Articular chondrocyte of knee joint (primary cell): ENCODE measurements at places on chromosomes 6 and 20. TPM values are rescaled to one million over a fixed set of nuclear protein-coding genes. Genes with fewer than 3 reads are reported as not detected.

The COL9A3 gene
- 0.86 and 1.0 TPM in 2 replicates for total RNA-seq

The LRRN4 gene
- under 0.01 and 0.11 TPM in 2 replicates for total RNA-seq

The LST1 gene
- total RNA-seq, result not detected in 2 replicates

The MYCT1 gene
- total RNA-seq, result 0.13 and 0.32 TPM in 2 replicates

The CALHM4 gene
- total RNA-seq, result not detected in 2 replicates

The BTN1A1 gene
- not detected in 2 replicates for total RNA-seq

The TTBK1 gene
- total RNA-seq, result under 0.01 TPM in 2 replicates

The BANF2 gene
- not detected in 2 replicates for total RNA-seq

The PRRT1 gene
- 0.39 and 0.54 TPM in 2 replicates for total RNA-seq

The MTRF1L gene
- 23.9 and 24.3 TPM in 2 replicates for total RNA-seq

The APCDD1L gene
- 4.5 and 6.4 TPM in 2 replicates for total RNA-seq

The HAO1 gene
- total RNA-seq, result not detected in 2 replicates

The TRIM31 gene
- not detected in 2 replicates for total RNA-seq

The MRPS26 gene
- total RNA-seq, result 15.8 and 24.3 TPM in 2 replicates

The NDUFAF4 gene
- 11.4 and 14.4 TPM in 2 replicates for total RNA-seq

The AVP gene
- not detected in 2 replicates for total RNA-seq

The PIM1 gene
- total RNA-seq, result 10.5 and 11.9 TPM in 2 replicates

The CDH4 gene
- total RNA-seq, result not detected in 2 replicates

The FOXQ1 gene
- total RNA-seq, result 14.2 and 25.5 TPM in 2 replicates

The POM121L2 gene
- total RNA-seq, result not detected in 2 replicates

The FLRT3 gene
- 0.13 and 0.32 TPM in 2 replicates for total RNA-seq

The MACROD2 gene
- total RNA-seq, result 2.1 and 2.4 TPM in 2 replicates

The AGPAT1 gene
- 26.8 and 31.0 TPM in 2 replicates for total RNA-seq

The CALHM5 gene
- total RNA-seq, result 3.1 and 4.2 TPM in 2 replicates

The CD109 gene
- 176 and 200 TPM in 2 replicates for total RNA-seq

The TMEM217 gene
- total RNA-seq, result 2.6 and 3.3 TPM in 2 replicates

The C6orf15 gene
- total RNA-seq, result not detected in 2 replicates

The CLIC5 gene
- total RNA-seq, result under 0.01 TPM in 1 of 2 replicates, not detected in the other

The SHLD1 gene
- total RNA-seq, result 1.6 and 1.9 TPM in 2 replicates

The VNN1 gene
- 0.13 and 0.32 TPM in 2 replicates for total RNA-seq

The PDE10A gene
- total RNA-seq, result 0.39 and 2.3 TPM in 2 replicates

The METTL24 gene
- 0.39 and 0.97 TPM in 2 replicates for total RNA-seq

The LY6G6C gene
- not detected in 2 replicates for total RNA-seq

The NHSL1 gene
- total RNA-seq, result 5.4 and 7.0 TPM in 2 replicates

The RBBP8NL gene
- not detected in 2 replicates for total RNA-seq

The POLR1H gene
- total RNA-seq, result 23.1 and 24.6 TPM in 2 replicates

The CDYL gene
- 60.0 and 79.3 TPM in 2 replicates for total RNA-seq

The KCNK17 gene
- not detected in 2 replicates for total RNA-seq

The PRPF6 gene
- total RNA-seq, result 56.5 and 57.6 TPM in 2 replicates

The SLC17A3 gene
- not detected in 2 replicates for total RNA-seq

The BEND3 gene
- 2.2 and 2.4 TPM in 2 replicates for total RNA-seq

The TMC2 gene
- not detected in 2 replicates for total RNA-seq

The NEURL2 gene
- 2.7 and 4.8 TPM in 2 replicates for total RNA-seq

The STMND1 gene
- total RNA-seq, result not detected in 2 replicates

The NKX2-2 gene
- total RNA-seq, result not detected in 2 replicates

The RIPOR2 gene
- 4.3 and 4.6 TPM in 2 replicates for total RNA-seq

The CUTA gene
- 88.9 and 103 TPM in 2 replicates for total RNA-seq

The GJE1 gene
- not detected in 2 replicates for total RNA-seq

The BMP2 gene
- total RNA-seq, result 11.6 and 16.3 TPM in 2 replicates

The PRSS16 gene
- total RNA-seq, result not detected in 2 replicates

The KIF13A gene
- total RNA-seq, result 81.5 and 108 TPM in 2 replicates
